ENCODE measurements at places on chromosomes 7 and 10. TPM values are rescaled to one million over a fixed set of nuclear protein-coding genes. Genes with fewer than 3 reads are reported as not detected.

SEMA3C gene
- total RNA-seq, result 195 TPM

MYOF gene
- 231 TPM for total RNA-seq

RET gene
- 0.58 TPM for total RNA-seq

SLC26A5 gene
- total RNA-seq, result not detected

AMPH gene
- total RNA-seq, result 1.2 TPM

RBP4 gene
- total RNA-seq, result not detected

ITIH2 gene
- not detected for total RNA-seq

UNCX gene
- total RNA-seq, result not detected

MEOX2 gene
- total RNA-seq, result 43.3 TPM

FAM25C gene
- not detected for total RNA-seq

ZNF467 gene
- 0.77 TPM for total RNA-seq

ITPRID1 gene
- total RNA-seq, result not detected

HKDC1 gene
- total RNA-seq, result 0.38 TPM

DOCK1 gene
- 77.5 TPM for total RNA-seq

CFAP58 gene
- 1.1 TPM for total RNA-seq

PDGFA gene
- 45.4 TPM for total RNA-seq

CYP2C9 gene
- total RNA-seq, result not detected

ITGA8 gene
- 84.6 TPM for total RNA-seq
